ENCODE measurements at places on chromosomes 16 and 17.
A peak's percentile ranks its signal among the peaks of the same experiment; 100 is the strongest.

DNA sequence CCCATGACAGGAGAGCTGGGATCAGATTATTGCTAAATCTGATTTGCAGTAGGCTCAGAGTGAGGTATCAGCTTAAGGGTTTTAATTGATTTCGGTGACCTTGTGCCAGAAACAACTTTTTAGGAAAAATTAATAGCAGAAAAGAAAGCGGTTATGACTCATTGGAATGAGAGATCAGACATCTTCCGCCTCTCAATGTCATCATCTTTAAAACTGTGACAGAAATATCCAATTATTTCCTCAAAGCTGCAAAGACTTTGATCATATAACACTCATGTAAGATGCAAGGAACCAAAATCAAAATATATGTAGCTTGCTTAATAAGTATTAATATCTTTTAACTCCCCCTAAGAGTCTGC is 190.1 kb upstream of the FOXF1 start:
- DNase-seq, result no peak

DNA sequence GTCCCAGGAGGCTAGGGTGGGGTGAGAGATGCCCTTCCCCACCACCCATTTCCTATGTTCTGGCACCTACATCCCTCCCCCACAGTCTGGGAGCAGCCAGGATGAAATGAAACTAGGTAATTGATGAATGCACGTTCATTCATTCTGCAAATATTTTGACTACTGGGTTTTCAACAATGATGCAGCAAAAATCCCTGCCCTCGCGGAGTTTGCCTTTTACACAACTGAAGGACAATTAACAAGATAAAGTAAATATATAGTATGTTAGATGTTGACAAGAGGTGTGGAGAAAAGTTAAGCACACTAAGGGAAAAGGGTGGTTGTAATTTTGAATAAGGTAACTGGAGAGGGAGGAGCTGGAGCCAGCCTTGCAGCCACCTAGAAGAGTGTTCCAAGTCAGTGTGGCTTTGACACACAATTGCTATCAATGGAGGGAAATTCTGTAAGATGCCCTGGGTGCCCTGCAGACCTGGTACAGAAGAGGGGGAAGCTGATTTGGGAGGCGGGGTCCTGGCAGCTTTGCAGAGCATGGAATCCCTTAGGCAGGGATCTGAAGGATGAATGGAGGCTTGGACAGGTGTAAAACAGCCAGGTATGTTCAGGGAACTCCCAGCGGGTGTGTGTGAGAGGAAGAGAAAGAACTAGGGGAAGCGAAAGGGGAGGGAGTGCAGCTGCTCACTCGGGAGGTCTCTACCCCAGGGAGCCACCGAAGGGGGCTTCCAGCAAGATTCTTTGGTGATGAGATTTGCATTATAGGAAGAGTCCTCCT is 2.5 kb downstream of the TMEM92 start:
- no peak for DNase-seq

DNA sequence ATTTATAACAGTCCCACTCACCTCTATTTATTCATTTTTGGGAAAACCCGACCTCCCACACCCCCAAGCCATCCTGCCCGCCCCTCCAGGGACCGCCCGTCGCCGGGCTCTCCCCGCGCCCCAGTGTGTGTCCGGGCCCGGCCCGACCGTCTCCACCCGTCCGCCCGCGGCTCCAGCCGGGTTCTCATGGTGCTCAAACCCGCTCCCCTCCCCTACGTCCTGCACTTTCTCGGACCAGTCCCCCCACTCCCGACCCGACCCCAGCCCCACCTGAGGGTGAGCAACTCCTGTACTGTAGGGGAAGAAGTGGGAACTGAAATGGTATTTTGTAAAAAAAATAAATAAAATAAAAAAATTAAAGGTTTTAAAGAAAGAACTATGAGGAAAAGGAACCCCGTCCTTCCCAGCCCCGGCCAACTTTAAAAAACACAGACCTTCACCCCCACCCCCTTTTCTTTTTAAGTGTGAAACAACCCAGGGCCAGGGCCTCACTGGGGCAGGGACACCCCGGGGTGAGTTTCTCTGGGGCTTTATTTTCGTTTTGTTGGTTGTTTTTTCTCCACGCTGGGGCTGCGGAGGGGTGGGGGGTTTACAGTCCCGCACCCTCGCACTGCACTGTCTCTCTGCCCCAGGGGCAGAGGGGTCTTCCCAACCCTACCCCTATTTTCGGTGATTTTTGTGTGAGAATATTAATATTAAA is 638 bp upstream of the TMEM88 start:
- no peak for DNase-seq

- no peak for DNase-seq
These were observed 8.4 kb upstream of the CLEC18A start for GRCh38 chr16:69942627-69943170.

- DNase-seq, result no peak
These were observed 24.2 kb downstream of the GPRC5B start for GRCh38 chr16:19860166-19861041.

- no peak for DNase-seq
These were observed 53.4 kb downstream of the ARSG start for GRCh38 chr17:68344701-68345136.

DNA sequence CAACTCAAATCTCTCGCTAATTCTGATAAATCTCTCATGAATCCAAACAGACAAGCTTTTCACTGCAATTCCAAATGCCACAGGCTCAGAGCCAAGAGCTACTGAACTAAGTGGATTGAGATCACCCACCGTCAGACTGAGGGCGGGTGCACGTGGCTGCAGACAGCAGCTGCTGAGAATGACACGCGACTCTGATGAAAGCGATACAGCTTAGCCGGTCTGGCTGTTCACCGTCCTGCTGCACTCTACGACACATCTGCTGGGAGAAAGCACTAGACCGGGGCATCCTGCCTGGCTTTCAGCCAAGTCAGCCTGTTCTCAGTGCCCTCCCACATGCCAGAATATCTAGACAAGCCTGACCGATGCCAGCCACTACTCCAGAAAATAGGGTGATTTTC is 42.6 kb downstream of the KLHDC4 start:
- DNase-seq, result no peak

DNA sequence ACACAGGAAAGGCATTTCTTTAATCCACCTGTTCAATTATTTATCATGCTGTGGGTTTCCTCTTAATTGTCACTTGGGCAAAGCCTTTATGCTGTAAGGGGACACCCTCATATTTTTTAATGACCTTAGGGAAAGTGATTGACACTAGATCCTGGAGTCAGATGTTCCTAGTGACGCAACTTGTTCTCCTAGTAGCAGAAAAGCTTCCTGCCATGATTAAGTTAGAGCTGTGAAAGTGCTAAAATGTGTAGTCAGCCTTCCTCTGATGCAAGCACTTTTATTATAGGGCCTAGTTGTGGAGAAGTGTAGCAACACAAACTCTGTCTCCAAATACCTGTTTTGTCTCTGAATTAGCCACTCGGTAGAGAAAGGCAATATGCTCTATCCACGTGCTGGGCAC is 12.3 kb downstream of the TMEM100 start:
- DNase-seq, result no peak

DNA sequence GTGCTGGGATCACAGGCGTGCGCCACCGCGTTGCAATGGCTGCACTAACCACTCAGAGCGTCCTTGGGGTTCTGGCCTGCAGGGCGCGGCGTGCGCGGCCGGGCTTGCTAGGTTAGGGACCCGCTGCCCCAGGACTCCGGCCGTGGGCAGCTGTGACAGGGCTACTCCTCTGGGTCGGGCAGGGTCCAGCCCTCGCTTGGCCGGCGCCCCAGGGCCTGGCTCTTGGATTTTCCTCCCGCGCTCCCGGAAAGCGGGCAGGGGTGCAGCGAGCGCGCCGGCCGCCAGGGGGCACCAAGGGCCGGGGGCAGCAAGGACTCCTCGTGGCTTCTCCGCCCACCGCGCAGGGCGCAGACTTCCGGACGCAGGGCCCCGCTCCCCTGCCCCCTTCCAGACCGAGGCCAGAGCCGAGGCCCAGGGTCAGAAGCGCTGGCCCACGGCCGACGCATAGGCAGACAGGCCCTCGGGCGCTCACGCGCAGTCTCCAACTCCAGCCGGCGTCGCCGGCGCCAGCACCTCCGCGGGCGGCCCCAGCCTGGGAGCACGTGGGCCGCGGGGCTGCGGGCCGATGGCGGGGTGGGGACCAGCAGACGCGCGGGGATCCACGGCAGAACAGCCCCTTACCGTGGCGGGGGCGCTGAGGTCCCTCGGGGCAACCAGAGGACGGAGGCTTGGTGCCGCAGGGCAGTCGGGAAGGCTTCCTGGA is 355 bp downstream of the TLE7 start:
- DNase-seq, result no peak

- DNase-seq, result no peak
These were observed 14.8 kb upstream of the TMED6 start for GRCh38 chr16:69366431-69366830.

GRCh38 chr17:58300336-58300735 is 19.6 kb upstream of the MPO start:
- no peak for DNase-seq

DNA sequence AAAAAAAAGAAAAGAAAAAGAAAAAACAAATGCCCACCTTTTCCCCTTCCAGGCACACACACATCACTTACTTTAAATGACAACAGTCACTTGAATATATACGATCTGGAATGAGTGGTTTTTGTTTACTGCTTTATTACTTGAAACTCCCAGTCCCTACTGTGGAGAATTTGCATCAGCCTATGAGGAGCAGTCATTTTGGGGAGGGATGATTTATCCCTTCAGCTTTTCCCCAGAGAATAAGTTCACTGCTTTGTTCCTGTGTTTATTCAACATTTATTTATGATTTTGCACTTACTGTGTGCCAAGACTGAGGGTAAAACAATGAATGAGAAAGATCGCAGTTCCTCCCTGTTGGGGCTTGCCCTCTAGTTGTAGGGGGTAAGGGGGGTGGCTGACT is 4.7 kb upstream of the ZNF423 start:
- no peak for DNase-seq

- no peak for DNase-seq
These were observed 22.0 kb downstream of the BAHCC1 start for GRCh38 chr17:81417049-81417878.

- no peak for DNase-seq
These were observed 23.5 kb downstream of the PLCD3 start for GRCh38 chr17:45108595-45109521.

DNA sequence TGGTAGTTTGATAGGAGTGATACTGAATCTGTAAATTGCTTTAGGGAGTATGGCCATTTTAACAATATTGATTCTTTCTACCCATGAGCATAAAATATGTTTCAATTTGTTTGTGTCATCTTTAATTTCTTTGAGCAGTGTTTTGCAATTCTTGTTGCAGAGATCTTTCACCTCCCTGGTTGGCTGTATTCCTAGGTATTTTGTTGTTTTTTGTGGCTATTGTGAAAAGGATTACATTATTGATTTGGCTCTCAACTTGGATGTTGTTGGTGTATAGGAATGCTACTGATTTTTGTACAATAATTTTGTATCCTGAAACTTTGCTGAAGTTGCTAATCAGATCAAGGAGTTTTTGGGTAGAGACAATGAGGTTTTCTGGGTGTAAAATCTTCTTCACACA is 3.2 kb downstream of the KRTAP9-9 start:
- no peak for DNase-seq

DNA sequence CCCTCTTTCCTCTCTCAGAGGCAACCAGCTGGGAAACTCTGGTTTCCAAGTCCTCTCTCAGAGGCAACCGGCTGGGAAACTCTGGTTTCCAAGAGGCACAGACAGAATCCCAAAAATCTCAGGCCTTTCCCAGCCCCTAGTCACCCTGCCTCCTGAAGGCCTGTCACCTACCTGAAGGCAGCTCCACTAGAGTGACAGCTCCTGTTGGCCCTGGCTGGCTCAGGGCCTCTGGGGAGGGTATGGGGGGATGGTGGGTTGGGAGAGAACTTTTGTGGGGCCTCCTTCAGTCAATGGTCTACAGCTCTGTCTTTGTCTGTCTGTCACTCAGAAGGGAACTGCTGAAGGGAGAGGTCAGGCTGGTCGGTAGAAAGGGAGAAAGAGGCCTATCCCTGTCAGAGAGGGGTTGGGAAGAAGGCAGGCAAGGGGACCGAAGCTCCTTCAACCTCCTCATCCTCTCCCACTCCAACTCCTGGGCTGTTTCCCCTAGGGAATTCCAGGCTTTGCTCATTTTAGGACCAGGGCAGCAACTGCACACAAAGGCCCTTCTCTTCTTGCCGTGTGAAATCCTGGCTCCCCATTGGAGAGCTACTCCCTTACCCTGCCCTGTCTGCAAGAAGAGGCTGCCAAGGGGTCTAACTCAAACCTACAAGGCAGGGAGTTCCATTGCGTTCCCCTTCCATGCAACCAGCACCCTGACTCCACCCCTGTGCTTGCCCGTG is 23.6 kb downstream of the COPZ2 start:
- no peak for DNase-seq

DNA sequence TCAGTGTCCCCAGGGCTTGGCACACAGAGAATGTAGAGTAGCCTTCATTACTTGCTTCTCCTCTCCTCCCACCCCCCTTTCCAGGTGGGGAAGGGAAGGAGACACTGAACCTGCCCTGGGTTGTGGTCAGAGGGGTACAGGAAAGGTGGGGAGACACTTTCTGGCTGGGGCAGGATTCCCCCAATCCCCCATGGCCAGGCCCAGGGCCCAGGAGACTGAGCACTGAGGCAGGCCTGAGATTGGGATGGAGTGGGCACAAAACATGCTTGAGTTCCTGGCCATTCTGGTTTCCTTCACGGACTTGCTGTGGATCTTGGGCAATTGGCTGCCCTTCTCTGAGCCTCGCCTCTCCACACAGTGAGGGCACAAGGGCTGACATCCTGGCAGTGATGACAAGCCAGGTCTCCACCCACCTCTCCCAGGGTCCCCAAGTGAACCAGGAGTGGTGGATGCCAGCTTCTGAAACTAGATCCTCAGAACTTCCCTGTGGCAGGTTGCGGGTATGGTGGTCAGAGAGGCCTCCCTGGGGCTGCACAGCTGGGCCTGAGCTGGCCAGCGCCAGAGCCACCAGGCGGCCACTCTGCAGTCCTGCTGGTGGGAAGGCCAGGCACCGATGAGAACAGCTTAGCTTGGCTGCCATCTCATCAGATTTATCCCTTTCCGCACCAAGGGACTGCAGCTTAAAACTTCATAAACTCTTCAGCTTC is 9.3 kb downstream of the ZNF629 start:
- DNase-seq, result no peak

DNA sequence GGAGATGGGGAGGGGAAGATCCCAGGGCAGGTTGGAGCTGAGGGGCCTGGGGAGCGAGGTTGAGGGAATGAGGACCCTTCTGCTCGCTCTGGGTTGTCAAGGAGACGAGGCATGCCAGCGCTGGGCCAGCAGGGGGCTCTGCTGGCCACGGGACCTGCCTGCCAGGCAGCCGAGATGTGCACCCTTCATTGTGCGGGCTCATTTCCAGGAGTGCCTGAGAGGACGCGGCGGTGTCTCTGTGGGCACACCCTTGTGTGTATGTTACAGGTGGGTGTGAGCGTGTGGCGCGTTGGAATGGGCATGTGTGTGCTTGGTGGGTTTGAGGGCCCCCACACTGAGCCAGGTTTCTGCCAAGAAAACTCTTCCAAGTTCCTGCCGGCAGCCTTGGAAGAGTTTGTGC is 15.9 kb downstream of the ARHGAP23 start:
- peak; percentile 33 for DNase-seq

- DNase-seq, result no peak
These were observed 32.6 kb upstream of the CBFA2T3 start for GRCh38 chr16:89009343-89010209.

- DNase-seq, result no peak
These were observed 88.8 kb downstream of the CYLD start for GRCh38 chr16:50830698-50831097.

All from T1000 (cell line).